Stimulated activated CD8-positive, alpha-beta memory T cell treated with anti-CD3 and anti-CD28 coated beads, Interleukin-4, amount 100 ng/mL, for 4 hours (primary cell): ENCODE measurements at places on chromosomes 3 and 15.

- no peak for DNase-seq
Measured at GRCh38 chr15:63178034-63178433, 11.4 kb upstream of the RAB8B start.

GRCh38 chr15:52438047-52438446 is 90.6 kb downstream of the MYO5A start:
- no peak for DNase-seq

- DNase-seq, result no peak
Measured at GRCh38 chr3:172651936-172652625, 58.8 kb downstream of the NCEH1 start.

GRCh38 chr15:36414670-36415069 is 164.8 kb upstream of the CDIN1 start:
- no peak for DNase-seq

- DNase-seq, result no peak
Measured at GRCh38 chr3:49017229-49017970, 980 bp downstream of the DALRD3 start.

DNA sequence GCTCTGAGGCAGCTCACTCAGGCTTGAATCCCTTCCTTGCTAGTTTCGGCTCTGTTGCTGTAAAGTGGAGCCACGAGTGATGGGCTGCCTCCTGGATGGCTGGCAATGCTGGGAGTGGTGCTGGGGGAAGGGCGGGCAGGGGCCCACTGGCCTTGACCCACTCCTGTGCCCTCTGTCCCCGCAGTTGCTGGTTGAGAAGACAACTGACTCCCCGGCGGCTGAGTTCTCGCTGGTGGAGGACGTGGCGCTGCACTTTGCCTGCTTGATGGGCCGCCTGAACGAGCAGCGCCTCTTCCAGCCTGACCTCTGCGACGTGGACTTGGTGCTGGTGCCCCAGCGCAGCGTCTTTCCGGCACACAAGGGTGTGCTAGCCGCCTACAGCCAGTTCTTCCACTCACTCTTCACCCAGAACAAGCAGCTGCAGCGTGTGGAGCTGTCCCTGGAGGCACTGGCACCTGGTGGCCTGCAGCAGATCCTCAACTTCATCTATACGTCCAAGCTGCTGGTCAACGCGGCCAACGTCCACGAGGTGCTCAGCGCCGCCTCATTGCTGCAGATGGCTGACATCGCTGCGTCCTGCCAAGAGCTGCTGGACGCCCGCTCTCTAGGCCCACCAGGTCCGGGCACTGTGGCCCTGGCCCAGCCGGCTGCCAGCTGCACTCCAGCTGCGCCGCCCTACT is 4.7 kb downstream of the ZBTB47 start:
- DNase-seq, result no peak

DNA sequence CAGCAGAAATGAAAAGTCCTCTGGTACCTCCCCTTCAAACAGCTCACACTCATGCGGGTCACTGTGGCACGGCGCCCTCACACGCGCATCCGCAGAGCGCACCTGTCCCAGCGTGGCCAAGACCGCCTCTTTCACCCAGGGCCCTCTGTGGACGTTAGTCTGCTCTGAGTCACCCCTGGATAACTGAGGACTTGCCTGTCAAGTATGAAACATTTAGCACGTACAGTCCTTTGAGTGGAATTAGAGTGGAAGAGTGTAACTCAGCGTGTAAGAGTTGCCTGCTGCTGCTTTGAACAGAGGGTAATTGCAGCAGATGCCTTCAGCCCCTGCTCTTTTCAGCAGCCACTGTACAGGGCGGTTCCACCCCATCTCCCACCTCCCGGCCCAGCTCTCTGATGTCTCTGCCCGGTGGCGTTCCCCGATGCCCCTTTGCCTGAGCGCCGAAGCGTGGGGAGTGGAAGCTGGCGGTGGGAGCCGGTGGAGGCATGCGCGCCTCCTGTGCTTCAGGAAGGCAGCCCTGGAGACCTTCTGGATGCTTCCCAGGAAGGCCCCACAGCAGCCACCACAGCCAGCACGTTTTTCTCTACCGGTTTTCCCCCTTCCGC is 23.0 kb downstream of the CPN2 start:
- DNase-seq, result no peak

DNA sequence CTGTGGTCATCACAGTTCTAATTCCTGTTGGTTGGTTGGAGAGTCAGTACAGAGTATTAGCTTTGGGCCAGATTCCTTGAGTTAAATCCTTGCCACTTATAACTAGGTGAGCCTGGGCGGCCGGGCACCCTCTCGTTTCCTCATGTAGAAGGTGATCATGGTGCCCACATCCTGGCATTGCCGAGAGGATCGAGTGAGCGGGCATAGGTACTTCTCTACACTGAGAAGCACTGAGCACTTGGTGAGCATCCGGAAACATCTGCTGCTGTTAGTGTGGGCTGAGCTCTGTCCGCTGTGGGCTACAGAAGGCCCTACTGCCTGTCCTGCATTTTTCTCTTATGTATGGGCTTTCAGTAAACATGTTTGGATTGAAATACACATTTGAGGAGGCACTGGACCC is 96.2 kb downstream of the CACNA1D start:
- DNase-seq, result no peak

DNA sequence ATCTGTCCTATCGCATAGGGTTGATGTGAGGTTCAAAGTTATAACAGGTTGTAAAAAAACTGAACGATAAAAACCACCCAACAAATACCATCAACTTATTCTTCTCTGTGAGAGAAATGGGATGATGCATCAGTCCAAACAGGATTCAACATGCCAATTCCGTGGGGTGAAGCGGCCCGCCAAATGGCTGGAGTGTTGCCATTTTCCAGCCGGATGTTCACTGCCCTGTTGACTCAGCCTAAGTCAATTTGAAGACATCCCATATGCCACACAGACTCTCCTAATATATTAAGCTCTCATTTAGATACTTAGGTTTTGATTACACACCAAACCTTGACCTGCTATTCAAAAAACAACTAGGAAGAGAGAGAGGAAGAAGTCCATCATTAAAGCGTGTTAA is 311.1 kb downstream of the VPS13C start:
- no peak for DNase-seq

- DNase-seq, result no peak
Measured at GRCh38 chr3:145785668-145786067, 375.3 kb downstream of the PLOD2 start.
